ENCODE measurements at places on chromosomes 7 and 10. TPM values are rescaled to one million over a fixed set of nuclear protein-coding genes. Genes with fewer than 3 reads are reported as not detected.

HOXA1 gene
- total RNA-seq = 0.59 TPM

GRCh38 chr7:151438864-151439601 is 908 bp downstream of the CRYGN start:
- DNase-seq = no peak

GPR26 gene
- total RNA-seq = not detected

DNA sequence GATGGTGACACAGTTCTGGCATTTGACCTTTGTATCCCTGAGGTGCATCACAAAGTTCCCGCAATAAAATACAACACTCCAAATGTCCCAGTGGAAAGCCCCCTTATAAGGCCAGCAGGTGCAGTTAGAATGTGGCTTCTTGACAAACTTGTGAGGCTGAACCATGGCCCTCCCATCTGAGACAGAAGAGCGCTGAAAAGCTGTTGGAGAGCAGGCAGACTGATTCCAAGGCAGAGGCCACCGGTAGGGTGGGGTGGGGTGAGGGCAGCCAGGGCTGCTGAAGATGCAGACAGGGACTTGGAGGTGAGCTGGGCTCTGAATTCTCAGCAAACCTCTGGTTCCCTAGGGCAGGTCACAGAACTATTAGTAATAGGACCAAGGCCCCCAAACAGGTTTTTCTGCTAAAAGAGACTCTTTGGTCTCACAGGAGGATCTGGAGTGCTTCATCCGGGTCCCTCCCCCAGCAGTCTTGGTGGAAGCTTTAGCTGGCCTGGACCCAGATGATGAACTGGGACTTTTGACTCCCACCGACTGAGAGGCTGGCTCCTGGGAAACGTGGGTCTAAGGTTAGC is 15.6 kb upstream of the CHST3 start:
- no peak for DNase-seq

CYP3A7 gene
- total RNA-seq = 0.39 TPM

DNA sequence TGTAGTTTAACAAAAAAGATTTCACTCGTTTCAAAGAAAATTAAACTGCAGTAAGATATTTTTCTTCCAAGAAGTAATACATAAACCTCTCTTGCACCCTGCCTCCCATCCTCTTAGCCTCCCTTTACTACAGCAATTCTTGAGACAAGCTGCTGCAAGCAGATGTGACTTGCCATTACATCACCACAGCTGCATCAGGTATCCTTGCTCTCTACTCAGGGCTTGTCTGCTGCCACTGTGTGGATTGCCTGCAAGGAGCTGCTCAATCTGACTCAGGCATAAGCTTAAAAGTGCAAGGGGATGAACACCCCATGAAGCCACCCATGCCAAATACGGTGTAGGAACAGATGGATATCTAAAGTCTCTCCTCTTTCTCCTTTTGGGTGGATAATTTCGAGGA is 609.9 kb downstream of the DNAJB9 start:
- no peak for DNase-seq

DNA sequence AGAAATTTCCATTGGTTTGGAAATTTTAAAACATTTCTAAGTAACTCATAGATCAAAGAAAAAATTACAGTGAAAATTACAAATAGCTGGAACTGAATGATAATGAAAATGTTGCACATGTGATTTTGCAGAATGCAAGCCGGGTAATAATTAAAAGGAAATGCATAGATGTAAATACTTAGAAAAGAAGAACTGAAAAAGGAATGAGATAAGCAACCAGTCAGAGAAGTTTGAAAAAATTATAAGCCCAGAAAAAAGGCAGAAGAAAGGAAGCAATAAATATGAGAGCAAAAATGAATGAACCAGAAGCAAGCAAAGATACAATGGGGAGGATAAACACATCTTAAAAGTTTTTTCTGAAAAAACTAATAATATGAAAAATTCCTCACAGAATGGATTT is 3.2 kb upstream of the TMEM273 start:
- DNase-seq = no peak

GRCh38 chr7:17408904-17409290 is 110.4 kb downstream of the AHR start:
- DNase-seq = no peak

NUTM2A gene
- 0.59 TPM for total RNA-seq

SEMA3C gene
- total RNA-seq = 103 TPM

LBX1 gene
- total RNA-seq = 0.20 TPM

LZTS2 gene
- 32.7 TPM for total RNA-seq

GRCh38 chr10:129608653-129609052 is 141.6 kb downstream of the MGMT start:
- no peak for DNase-seq

DNA sequence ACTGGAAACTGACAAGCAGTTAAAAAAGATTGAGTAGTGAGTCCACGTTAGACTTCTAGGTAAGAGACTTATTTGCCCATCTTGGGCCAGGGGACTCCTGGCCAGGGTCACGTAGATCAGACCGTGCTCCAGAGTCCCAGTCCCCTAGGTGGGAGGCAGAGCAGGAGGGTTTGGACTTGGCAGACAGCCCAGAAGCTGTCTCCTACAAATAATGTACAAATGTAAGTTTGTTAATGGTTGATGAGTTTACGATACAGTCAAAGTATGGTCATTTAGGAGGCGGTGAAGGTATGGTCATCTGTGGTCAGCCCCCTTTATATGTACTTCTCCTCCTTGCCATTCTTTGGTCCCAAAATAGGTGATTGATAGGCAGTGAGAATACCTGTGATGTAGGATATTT is 28.2 kb downstream of the INPP5F start:
- no peak for DNase-seq

SERPINE1 gene
- 18.1 TPM for total RNA-seq

CALHM2 gene
- 11.1 TPM for total RNA-seq

MMP21 gene
- 0.20 TPM for total RNA-seq

DNA sequence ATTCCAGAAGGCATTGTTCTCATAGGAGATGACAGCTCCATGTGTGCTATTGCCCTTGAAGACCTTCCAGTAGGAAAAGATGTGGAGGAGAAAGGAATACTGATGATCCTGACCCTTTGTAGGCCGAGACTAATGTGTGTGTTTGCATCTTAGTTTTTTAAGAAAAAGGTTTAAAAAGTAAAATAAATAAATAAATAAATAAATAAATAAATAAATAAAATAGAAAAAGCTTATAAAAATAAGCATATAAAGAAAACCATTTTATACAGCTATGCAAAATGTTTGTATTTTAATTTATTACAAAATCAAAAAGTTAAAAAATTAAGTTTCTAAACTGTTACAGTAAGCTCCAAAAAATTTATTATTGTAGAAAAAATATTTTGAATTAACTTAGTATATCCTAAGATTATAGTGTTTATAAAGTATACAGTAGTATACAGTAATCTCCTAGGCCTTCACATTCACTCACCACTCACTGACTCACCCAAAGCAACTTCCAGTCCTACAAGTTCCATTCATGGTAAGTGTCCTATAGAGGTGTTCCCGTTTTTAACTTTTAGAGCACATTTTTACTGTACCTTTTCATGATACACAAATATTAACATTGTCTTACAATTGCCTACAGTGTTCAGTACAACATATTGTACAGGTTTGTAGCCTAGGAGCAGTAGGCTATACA is 435.2 kb upstream of the SEMA3A start:
- DNase-seq = no peak

GRCh38 chr10:24762966-24763623 is 39.4 kb upstream of the ARHGAP21 start:
- DNase-seq = no peak

ADAM12 gene
- 22.8 TPM for total RNA-seq

Data from skin of body (tissue), 3 donors.